ENCODE measurements at places on chromosomes 2 and 18.

GRCh38 chr2:165837122-165837521 is 43.1 kb upstream of the GALNT3 start:
- no peak for DNase-seq

- DNase-seq = no peak
These were observed 35.4 kb downstream of the PSD4 start for GRCh38 chr2:113209011-113209645.

DNA sequence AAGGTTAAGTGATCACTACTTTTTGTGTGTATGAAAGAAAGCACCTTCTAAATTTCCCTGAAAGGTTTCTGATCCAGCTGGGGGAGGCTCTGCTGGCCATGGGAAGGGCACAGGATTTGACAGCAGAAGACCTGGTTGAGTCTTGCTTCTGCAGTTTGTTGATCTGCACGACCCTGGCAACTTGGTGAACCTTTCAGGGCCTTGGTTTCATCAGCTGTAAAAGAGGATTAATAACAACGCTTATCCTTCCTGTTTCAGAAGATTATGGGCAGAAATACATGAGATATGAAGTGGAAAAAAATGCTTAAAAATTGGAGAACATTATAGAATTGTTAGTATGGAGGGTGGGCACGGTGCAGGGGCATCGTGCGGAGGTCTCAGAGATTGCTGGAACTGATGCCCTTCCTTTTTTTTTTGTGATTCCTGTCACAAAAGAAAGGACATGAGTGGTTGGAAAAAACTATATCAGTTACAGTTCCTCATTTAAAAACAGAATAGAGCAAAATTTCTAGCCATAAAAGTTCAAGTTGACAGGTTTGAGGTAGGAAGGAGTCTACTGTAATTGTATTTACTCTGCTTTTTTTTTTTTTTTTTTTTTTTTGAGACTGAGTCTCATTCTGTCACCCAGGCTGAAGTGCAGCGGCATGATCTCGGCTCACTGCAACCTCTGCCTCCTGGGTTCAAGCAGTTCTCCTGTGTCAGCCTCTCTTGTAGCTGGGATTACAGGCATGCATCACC is 47.4 kb downstream of the MFSD6 start:
- DNase-seq = no peak

- DNase-seq = no peak
These were observed 64.0 kb downstream of the MBP start for GRCh38 chr18:77068321-77069312.

GRCh38 chr2:207091176-207091575 is 74.6 kb downstream of the KLF7 start:
- DNase-seq = no peak

- DNase-seq = no peak
These were observed 11.0 kb upstream of the OSR1 start for GRCh38 chr2:19369341-19369955.
